ENCODE measurements at places on chromosomes 5 and 9.

DNA sequence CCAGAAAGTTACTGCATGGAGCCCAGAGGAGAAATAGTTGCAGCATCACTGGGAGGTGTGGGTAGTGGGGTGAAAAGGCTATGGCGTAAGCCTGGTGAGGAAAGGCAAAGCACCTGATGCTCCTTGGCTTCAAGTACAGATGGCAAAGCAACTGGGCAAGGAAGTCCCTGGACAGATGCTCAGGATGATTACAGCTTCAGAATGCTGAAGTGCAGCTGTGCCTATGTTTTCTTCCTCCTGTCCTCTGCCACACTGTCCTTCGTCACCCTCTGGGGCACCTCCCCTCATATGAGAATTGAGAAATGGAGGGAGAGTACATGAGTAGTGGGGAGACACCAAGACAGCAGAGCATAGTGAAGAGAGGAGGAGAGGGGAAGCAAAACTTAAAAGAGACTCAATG is 328.0 kb downstream of the PDE4D start:
- H3K36me3 ChIP-seq = no peaks in the 10 kb centered on the region
- no peak overlapping the region for H3K4me3 ChIP-seq
- peaks cover 1% of the 10 kb centered on the region for H3K27me3 ChIP-seq
- H3K4me1 ChIP-seq = peaks cover 16% of the 10 kb centered on the region
- DNase-seq = no peak

GRCh38 chr9:22363421-22363887 is 83.2 kb upstream of the DMRTA1 start:
- no peaks in the 10 kb centered on the region for H3K4me1 ChIP-seq
- no peaks in the 10 kb centered on the region for H3K36me3 ChIP-seq
- no peak for DNase-seq
- no peak overlapping the region for H3K4me3 ChIP-seq

GRCh38 chr9:125525921-125526631 is 180.9 kb downstream of the MAPKAP1 start:
- no peak for DNase-seq
- peaks cover 34% of the 10 kb centered on the region for H3K4me1 ChIP-seq
- H3K27me3 ChIP-seq = no peaks in the 10 kb centered on the region
- H3K4me3 ChIP-seq = no peak overlapping the region

DNA sequence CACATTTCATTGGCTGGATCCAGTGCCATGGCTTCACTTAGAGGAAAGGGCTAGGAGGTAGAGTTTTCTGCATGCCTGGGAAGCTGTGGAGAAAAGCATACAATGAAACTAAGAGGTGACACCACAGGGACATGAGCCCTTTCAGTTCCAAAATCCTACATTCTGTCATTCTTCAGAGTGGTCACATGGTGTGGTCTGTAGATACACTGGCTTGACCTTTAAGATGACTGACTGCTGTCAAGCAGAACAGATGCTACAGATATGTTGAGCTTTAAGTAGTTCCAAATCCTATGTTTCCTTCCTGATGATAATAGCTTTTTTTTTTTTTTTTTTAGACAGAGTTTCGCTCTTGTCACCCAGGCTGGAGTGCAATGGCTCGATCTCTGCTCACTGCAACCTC is 26.2 kb downstream of the DMRT3 start:
- H3K36me3 ChIP-seq = no peaks in the 10 kb centered on the region
- no peak overlapping the region for H3K27ac ChIP-seq
- no peaks in the 10 kb centered on the region for H3K4me1 ChIP-seq
- no peak overlapping the region for H3K4me3 ChIP-seq
- peaks cover 2% of the 10 kb centered on the region for H3K27me3 ChIP-seq
- DNase-seq = no peak

- H3K27ac ChIP-seq = no peak overlapping the region
- peaks cover 3% of the 10 kb centered on the region for H3K27me3 ChIP-seq
- no peaks in the 10 kb centered on the region for H3K4me1 ChIP-seq
Measured at GRCh38 chr5:135271533-135272310, 127.3 kb downstream of the MACROH2A1 start.

GRCh38 chr5:178337334-178337741 is 104.7 kb upstream of the PHYKPL start:
- H3K27me3 ChIP-seq = peaks cover 3% of the 10 kb centered on the region
- H3K36me3 ChIP-seq = peaks cover 5% of the 10 kb centered on the region
- H3K4me3 ChIP-seq = no peak overlapping the region

GRCh38 chr9:2208465-2208864 is 193.3 kb downstream of the SMARCA2 start:
- DNase-seq = no peak
- no peak overlapping the region for H3K4me3 ChIP-seq
- no peaks in the 10 kb centered on the region for H3K27me3 ChIP-seq

GRCh38 chr5:64619609-64620008 is 70.7 kb upstream of the SHISAL2B start:
- no peak overlapping the region for H3K4me3 ChIP-seq
- DNase-seq = no peak
- H3K4me1 ChIP-seq = peaks cover 25% of the 10 kb centered on the region
- no peak overlapping the region for H3K27ac ChIP-seq
- H3K36me3 ChIP-seq = peaks cover 6% of the 10 kb centered on the region

GRCh38 chr5:20486826-20487225 is 498.8 kb upstream of the CDH18 start:
- no peaks in the 10 kb centered on the region for H3K36me3 ChIP-seq
- no peak overlapping the region for H3K4me3 ChIP-seq
- H3K27me3 ChIP-seq = no peaks in the 10 kb centered on the region
- no peaks in the 10 kb centered on the region for H3K4me1 ChIP-seq

DNA sequence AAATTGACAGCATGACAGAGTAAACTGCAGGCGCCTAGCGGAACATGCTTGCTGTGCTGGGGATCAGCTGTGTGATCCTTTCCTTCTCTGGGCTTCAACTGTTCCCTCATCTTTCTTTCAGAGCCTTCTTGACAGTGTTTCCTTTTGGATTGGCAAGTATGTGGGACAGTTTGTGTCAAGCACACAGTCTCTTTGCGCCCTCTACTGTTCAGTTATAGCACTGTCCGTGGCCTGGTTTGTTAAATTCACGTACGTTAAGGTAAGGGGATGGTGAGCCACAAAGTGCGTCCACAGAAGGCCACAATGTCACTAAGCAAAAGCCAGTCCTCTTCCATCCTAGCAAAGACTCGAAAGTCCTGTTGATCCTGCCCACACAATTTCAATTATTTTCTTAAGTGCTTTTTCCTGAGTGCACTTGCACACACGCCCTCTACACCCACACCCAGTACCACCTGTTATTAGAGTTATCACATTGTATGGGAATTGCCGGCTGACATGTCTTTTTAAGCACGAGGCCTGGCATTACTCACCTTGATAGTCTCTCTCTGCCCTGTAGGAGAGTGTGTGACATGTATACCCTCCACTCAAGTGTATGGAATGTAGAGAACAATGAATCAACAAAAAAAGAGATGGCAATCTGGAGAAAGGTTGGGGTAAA is 22.5 kb upstream of the PTPN3 start:
- no peak overlapping the region for H3K27ac ChIP-seq
- no peaks in the 10 kb centered on the region for H3K36me3 ChIP-seq
- H3K4me1 ChIP-seq = no peaks in the 10 kb centered on the region
- no peak overlapping the region for H3K4me3 ChIP-seq
- H3K27me3 ChIP-seq = peaks cover 8% of the 10 kb centered on the region

- no peak overlapping the region for H3K27ac ChIP-seq
- DNase-seq = no peak
- H3K4me1 ChIP-seq = no peaks in the 10 kb centered on the region
- H3K36me3 ChIP-seq = no peaks in the 10 kb centered on the region
- H3K4me3 ChIP-seq = no peak overlapping the region
Measured at GRCh38 chr5:179177711-179178575, 117.8 kb downstream of the ZNF354C start.

DNA sequence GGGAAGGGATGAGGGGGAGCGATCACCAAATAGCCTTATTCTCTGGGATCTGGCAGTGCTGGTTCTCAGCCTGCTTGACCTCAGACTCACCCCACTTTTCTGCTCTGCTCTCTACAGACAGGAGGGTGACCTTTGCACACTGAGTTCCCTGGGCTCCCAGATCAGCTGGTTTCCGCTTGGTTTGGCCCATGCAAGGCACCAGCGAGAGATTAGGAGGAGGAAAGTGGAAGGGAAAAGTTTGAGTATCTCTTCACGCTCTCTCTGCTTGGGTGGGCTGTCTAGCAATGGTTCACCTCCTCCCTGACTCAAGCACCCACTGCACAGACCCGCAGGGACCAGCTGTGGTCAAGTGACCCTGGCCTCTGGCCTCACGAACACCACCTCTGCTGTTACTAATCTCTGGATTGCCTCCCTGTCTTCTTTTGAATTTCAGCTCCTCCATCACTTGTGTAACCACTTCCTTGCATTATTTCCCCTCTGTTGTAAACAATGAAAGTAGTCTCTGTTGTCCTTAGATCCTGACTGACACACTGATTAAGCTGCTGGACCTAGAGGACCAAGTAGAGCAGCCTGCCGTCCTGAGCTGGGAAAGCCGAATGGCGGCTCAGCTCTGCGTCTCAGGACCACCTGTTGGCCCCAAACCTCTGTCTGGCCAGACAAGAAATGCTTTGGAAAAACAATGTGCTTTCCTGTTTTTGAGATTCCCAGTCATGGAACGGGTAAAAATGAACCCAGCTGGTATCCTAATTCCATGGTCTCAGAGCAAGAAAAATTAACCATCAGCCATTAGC is 186.6 kb downstream of the CRB2 start:
- no peak for DNase-seq
- H3K36me3 ChIP-seq = no peaks in the 10 kb centered on the region
- no peaks in the 10 kb centered on the region for H3K27me3 ChIP-seq
- peaks cover 20% of the 10 kb centered on the region for H3K4me1 ChIP-seq
- no peak overlapping the region for H3K4me3 ChIP-seq
- peak overlapping the region; percentile 27 for H3K27ac ChIP-seq

DNA sequence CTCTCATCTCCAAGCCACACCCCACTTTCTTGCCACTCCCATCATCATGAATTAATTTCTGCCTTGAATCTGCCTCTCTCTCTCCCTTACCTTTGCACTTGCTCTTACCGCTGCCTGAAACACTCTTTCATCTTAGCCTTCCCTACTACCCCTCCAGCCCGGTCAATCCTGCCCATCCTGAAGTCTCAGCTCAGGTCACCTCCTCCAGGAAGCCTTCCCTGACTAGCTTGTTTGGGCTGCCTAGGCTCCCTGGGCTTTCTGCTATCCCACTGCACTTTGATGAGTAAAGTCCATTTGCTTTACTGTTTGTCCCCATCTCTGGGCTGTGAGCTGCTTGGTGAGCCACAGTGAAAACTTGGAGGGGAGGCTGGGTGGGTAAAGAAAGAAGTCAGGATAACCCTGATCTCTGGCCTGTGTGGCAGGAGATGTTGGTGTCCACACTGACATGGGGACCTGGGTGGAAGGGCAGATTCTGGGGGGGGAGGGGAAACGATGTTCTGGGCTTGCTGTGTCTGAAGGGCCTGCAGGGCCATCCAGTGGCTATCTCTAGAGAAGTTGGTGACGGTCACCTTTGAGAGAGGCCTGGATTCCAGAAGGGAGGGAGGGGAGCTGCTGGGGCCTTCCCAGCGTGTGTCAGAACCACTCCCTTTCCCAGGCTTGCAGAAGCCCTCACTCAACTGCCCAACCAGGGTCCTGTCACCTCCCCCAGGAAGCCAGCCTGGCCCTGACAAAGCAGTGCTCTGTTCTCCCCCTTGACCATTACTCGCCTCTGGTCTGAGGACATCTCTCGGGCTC is 75.0 kb upstream of the DAB2IP start:
- no peak for DNase-seq
- H3K27ac ChIP-seq = peak overlapping the region; percentile 20
- peaks cover 6% of the 10 kb centered on the region for H3K4me1 ChIP-seq
- H3K36me3 ChIP-seq = peaks cover 5% of the 10 kb centered on the region
- H3K27me3 ChIP-seq = peaks cover 9% of the 10 kb centered on the region

DNA sequence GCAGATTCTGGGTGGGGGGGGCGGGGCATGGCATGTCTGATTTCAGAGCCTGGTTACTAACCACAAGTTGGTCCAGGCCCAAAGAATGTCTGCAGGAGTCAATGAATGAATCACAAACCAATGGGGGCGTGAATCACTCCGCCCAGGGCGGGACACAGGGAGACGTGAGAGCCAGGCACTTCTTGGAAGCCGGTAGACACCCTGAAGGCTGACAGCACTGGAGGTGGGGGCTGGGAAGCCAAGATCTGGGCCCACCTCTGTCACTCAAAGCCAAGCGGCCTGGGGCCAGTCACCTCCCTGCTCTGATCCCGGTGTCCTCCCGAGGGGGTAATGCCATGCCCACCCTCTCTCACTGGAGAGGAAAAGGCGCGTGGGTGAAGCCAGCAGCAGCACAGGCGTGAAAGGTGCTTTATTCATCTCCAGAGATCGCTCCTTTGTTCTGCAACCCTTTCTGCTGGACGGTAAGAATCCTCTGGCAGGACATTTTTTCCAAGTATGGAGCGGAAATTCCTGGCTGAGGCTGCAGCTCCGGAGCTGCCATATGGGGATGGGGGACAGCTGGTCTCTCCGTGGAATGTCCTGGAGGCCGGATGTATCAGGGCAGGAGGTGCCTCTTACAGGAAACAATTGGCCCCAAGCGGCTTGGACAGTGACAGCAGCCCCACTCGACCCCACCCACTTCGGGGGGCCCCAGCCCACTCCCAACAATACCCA is 85.0 kb downstream of the STK10 start:
- peak; percentile 46 for DNase-seq
- peaks cover 41% of the 10 kb centered on the region for H3K4me1 ChIP-seq
- peaks cover 9% of the 10 kb centered on the region for H3K27me3 ChIP-seq
- peaks cover 37% of the 10 kb centered on the region for H3K36me3 ChIP-seq
- H3K4me3 ChIP-seq = peak overlapping the region; percentile 31

- H3K27me3 ChIP-seq = no peaks in the 10 kb centered on the region
- peaks cover 5% of the 10 kb centered on the region for H3K4me1 ChIP-seq
- H3K4me3 ChIP-seq = no peak overlapping the region
- DNase-seq = no peak
- H3K27ac ChIP-seq = no peak overlapping the region
Measured at GRCh38 chr5:79074641-79075040, 5.1 kb downstream of the BHMT2 start.

- no peak for DNase-seq
- H3K4me1 ChIP-seq = no peaks in the 10 kb centered on the region
- no peak overlapping the region for H3K4me3 ChIP-seq
- H3K27ac ChIP-seq = no peak overlapping the region
- H3K27me3 ChIP-seq = no peaks in the 10 kb centered on the region
Measured at GRCh38 chr9:86183229-86184137, 76.0 kb downstream of the C9orf153 start.

GRCh38 chr5:57316798-57317327 is 143.0 kb downstream of the GPBP1 start:
- H3K4me3 ChIP-seq = no peak overlapping the region
- DNase-seq = no peak
- no peak overlapping the region for H3K27ac ChIP-seq
- H3K27me3 ChIP-seq = peaks cover 2% of the 10 kb centered on the region
- H3K4me1 ChIP-seq = peaks cover 5% of the 10 kb centered on the region

DNA sequence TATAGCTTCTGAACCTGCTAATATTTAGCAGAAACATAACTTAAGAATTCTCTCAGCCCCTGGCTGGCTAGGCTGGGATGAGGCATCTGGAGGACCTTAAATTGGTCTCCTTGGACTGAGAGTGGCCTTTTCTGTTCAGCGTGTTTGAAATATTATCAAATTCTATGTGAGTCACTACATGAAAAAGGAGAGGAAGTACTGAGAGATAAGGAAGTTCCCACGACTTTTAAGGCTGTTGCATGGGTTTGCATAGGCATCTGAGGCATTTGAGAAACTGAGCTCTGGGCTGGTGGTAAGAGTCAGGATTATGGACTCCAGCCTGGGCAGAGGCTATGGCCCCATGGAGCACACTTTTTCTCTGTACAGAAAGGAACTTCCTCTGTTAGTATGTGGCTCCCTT is 816.2 kb upstream of the GRAMD2B start:
- H3K36me3 ChIP-seq = no peaks in the 10 kb centered on the region
- H3K27me3 ChIP-seq = no peaks in the 10 kb centered on the region
- H3K4me1 ChIP-seq = peaks cover 2% of the 10 kb centered on the region
- no peak overlapping the region for H3K27ac ChIP-seq
- H3K4me3 ChIP-seq = no peak overlapping the region

- H3K27me3 ChIP-seq = peaks cover 3% of the 10 kb centered on the region
- no peaks in the 10 kb centered on the region for H3K36me3 ChIP-seq
- H3K27ac ChIP-seq = peak overlapping the region; percentile 91
- H3K4me3 ChIP-seq = no peak overlapping the region
- peaks cover 74% of the 10 kb centered on the region for H3K4me1 ChIP-seq
Measured at GRCh38 chr5:142748132-142748531, 22.0 kb upstream of the ARHGAP26 start.

Measured in endothelial cell (in vitro differentiated cells).